Omental fat pad (tissue), 4 donors: ENCODE measurements at places on chromosomes 11 and 22. TPM values are rescaled to one million over a fixed set of nuclear protein-coding genes. Genes with fewer than 3 reads are reported as not detected.

- no peak for DNase-seq
Observed at GRCh38 chr11:120395778-120396177, 59.6 kb downstream of the ARHGEF12 start.

DNA sequence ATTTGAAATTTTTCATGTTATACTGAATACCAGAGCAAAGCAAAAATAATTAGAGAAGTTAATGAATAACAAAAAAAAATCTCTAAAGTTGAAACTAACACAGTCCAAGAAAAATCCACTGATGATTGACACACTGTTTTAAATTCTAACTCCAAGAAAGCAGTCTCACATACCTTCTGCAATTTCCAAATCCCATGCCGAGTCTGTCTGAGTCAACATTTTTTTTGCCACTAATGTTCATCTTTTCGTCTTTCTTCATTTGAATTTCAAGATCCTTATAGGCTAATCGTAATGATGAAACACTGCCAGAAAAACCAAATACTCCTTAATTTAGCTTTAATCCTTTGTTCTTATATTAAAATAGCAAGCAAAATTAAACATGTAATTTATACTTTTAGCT, 39.5 kb downstream of the ARFGAP3 start:
- DNase-seq = no peak

The GGT1 gene
- total RNA-seq = 4.2 TPM

GRCh38 chr22:38114484-38115398, 4.3 kb upstream of the BAIAP2L2 start:
- peak; percentile 91 for DNase-seq

The PTGDR2 gene
- 1.1 TPM for total RNA-seq

The PHOX2A gene
- total RNA-seq = not detected

The CHRNA10 gene
- total RNA-seq = 1.1 TPM

DNA sequence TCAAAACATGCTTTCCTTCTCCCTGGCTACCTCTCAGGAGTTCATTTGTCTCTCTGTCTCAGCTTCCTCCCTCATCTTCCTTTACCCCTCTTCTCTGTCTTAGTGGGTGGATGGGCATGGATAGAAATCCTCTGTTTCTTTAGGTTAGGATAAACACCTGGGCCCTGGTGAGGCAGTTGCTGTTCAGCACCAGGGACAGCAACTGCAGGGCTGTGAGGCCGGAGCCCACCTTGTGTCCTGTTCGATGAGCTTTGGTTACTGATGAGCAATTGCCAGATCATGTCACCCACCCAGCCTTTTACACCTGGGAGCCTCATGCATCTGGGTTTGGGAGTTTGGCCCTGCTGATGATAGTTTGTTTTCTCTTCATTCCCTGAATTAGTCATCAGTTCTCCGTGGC, 6.1 kb upstream of the CRYBB3 start:
- no peak for DNase-seq

DNA sequence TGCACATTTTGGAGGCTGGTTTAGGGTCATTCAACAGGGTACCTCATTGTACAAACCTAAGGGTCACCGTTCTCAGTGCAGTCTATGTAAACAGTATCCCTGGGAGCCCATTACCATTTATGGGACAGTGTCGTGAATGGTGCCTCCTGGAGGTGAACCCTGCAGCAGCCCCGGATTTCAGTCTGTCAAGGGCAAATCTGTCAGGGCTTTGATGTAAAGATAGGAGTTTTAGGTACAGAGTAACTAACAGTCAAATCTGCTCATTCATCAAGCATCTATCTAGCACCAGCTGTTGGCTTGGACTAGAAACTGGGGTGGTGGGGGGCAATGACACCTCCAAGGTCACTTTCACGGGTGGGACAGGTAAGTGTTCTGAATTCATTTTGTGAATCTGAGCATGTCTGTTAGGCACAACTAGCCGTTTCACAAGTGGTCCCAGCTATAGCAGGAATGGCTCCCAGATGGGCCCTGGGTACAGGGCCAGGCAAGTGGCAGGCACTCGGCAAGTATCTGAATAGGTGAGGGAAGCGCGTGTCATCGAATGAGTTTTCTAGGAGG, 63.6 kb downstream of the PARVG start:
- no peak for DNase-seq

GRCh38 chr11:96905143-96905542, 515.3 kb downstream of the JRKL start:
- DNase-seq = no peak

The SYCE3 gene
- total RNA-seq = not detected

DNA sequence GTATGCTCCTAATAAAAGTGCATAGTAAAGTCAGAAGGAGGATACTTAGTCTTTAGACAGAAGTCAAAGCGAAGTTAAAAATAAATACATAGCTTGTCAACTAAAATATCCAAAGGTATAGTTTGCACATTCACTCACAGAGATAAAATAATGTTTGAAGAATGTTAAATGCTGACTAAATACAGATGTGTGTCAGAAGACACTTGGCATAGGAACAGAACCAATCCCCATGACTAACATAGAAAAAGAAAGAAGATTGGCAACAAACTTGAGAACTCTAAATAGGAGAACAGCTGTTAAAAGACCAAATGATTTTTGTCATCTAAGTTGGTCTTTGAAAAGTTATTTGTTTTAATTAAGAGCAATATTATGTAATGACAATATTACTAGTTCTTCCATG, 1172.1 kb upstream of the RAG2 start:
- no peak for DNase-seq

GRCh38 chr22:17436382-17436980, 67.2 kb downstream of the CECR2 start:
- DNase-seq = no peak

GRCh38 chr11:69293819-69294505, at the start of gene MYEOV:
TSS of gene MYEOV (plus strand) at chr11:69294155. CDS start at chr11:69295355, 1,200 bp downstream.
- DNase-seq = no peak

DNA sequence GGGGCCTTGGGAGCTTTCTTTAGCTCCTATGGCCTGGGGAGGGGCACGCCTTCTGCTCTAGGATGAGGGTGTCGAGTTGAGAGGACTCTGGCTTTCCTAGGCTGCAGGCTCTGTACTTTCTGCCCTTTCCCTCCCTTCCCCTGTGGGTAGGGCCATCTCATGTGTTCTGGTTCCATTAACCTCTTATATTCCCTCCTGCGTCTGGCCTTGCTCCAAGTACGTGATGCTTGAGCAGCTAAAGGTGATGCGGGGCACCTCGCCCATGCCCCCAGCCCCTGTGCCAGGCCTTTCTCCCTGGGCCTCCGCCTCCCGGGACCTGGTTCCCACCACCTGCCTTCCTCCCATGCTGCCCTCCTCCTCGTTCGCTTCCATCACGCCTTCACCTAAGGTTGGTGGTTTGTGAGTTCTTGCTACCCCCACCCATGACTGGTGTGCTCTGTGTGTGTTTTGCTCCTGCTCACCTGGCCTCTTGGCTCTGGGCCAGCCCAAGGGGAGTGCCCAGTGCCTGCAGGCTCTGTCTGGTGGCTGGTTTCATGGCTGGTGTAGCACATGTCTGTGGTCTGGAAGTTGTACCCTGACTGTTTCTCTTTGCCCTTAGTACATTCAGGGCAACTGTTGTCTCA, 34.1 kb downstream of the PHLDB1 start:
- DNase-seq = no peak

DNA sequence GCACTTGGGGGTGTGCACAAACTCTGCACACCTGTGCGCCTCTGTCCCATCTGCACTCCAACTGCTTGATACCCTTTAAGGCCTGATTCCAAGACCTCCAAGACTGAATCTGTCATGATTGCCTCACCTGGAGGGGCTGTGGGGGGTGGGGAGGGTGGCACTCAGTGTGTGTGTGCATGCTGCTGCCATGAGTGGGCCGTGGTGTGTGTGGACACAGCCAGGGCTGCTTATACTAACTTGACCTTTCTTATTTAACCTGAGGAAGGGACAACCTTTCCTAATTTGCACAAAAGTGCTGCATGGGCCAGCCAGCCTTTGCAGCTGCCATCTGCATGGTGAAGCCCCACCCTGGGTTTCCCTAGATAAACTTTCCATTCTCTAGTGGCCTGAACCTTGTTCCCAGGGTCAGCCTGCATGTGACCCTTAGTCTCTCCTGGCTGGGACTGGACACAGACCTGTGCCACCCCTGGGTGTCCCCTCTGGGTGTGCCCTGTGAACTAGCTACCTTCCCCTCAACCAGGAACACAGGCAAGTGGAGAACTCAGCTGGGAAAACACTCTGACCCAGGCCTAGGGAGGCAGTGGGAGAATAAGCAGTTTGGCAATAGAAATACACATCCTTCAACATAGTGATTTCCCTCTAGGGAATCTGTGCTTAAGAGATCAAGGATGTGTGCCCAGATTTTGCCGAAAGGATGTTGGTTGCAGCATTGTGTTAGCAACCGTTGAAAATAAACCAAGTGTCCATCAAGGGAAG, 45.4 kb upstream of the DKK3 start:
- DNase-seq = no peak

- DNase-seq = no peak
Observed at GRCh38 chr22:30923168-30923900, 45.2 kb downstream of the MORC2 start.

- DNase-seq = no peak
Observed at GRCh38 chr11:110908401-110909105, 196.3 kb upstream of the ARHGAP20 start.

DNA sequence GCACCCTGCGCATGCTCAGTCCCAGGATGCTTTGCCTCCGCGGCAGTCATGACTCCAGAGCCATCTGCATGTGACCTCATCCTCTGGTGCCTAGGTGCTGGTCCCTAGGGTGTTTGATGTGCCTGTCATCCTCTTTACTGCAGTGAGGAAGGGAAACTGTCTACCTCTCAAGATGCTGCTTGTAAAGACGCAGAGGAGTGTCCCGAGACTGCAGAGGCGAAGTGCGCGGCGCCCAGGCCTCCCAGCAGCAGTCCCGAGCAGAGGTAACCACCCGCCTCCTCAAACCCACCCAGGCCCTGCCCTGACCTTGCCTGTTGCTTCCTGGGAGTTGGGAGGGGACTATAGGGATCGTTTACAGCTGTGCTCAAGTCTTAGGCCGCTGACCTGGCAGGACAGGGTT, 74.6 kb upstream of the GAL start:
- DNase-seq = no peak

DNA sequence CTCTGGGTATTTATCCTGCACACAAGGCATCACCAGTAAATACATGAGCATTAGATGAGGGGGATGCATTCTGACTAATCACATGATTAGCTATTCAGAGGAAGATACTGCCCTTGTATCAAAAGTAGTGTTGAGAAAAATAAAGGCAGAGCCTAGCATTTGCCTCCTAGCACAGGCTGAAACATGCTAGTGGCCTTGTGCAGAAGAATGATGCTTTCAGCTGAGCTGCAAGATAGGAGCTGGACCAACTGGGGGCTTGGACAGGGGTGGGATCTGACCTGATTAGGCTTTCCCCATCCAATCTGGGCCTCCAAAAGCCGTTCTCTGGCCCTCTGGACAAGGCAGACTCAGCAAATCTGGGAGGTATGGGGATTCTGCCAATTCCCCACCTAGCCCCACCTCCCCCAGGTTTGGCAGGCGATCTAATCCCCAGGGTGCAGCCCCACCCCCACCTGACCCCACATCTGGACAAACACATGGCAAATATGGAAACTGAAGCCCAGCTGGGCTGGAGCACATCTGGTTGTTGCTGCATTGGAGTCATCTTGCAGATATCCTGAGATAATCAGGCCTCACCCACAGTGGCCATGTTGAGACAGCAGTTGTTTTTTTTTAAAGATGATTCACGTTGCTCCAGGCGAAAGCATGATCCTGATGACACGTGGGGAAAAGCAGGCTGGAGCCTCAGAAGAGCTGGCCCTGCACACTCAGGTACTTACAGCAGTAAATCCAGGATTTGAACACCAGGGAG, 4.4 kb upstream of the MISFA start:
- no peak for DNase-seq

The MYEOV gene
- total RNA-seq = 0.95 TPM
